ENCODE measurements at places on chromosomes 3 and 15.

- DNase-seq = no peak
Observed at GRCh38 chr15:83322061-83322460, 37.6 kb upstream of the BNC1 start.

DNA sequence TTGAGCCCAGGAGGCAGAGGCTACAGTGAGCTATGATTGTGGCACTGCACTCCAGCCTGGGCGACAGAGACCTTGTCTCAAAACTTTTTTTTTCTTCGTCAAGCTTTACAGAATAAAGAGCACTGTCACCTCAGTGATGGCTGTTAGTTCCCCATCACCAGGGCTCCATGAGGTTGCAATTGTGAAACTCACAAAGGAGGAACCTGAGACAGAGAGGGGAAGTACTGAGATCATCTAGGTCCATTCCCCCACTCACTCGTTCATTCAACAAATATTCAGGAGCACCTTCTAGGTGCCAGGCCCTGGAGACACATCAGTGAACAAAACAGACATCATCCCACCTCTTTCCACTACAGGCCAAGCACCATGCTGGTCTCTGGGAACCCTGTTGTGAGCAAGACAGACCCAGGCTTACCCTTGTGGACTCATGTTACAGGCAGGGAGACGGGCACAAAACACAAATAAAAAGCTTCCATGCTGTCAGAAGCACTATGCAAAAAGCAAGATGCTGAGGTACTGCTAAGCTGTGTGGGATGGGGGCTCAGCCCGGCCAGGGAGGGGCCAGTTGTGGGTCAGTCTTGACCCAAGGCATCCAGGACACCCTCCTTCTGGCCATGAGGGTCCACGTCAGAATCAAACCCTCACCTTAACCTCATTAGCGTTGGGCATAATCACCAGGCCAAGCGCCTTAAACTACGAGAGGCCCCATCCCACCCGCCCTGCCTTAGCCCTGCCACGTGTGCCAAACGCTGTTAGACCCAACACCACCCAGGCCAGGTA lies 2.1 kb upstream of the RHO start:
- no peak for DNase-seq

GRCh38 chr3:42024591-42025351 lies 62.9 kb upstream of the ULK4 start:
- DNase-seq = no peak

GRCh38 chr3:35322070-35322469 lies 317.3 kb upstream of the ARPP21 start:
- no peak for DNase-seq

- no peak for DNase-seq
Observed at GRCh38 chr15:100944244-100944895, 25.2 kb downstream of the LRRK1 start.

GRCh38 chr15:28002136-28002861 lies 96.8 kb downstream of the OCA2 start:
- DNase-seq = no peak

- no peak for DNase-seq
Observed at GRCh38 chr3:43087249-43087776, 18.6 kb downstream of the POMGNT2 start.

DNA sequence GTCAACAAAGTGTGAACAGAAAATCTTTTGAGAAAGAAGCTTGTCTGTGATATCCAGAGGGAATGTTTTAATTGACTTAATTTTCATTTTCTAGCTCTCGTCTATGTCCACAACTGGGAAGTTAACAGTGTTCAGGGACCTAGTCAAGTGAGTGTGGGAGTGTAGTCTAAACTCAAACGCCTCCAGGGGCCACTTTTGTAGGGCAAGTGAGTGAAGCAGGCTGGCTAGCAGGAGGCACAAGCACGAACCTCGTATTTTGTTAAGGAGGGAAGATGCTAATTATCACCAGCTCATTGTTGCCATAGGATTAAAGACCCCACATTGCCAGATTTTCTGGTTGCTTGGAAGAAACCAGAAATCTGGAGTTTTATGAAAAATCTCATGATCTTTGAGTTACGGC lies 135.8 kb downstream of the CPNE4 start:
- no peak for DNase-seq

All from esophagus squamous epithelium (tissue), 5 donors.